ENCODE measurements at places on chromosomes 5 and 9.

DNA sequence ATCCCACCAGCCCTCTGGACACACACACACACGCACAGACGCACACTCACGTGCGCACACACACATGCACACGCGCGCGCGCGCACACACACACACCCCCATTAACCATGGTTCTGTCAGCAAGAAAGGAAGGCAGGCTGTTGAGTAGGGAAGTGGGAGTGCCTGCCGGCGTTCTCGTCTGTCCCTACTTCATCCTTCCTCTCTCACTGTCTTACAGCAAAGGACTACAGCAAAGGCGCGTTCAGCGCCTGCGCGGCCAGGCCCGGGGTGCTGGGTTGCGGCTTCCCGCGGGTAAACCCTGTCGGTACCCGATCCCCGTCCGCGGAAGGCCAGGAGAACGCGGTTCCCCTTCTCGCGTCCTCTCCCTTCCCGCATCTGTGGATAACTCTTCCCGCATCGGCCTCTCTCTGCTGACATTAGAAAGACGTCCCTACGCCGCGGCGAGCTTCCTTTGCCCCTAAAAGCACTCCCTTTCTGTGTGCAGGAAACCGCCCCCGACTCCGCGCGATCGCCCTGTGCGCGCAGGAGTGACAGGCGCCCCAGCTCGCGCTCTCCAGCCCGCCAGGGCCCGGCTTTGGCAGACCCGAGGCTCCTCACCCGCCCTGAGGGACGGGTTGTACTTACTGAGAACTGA, 219.2 kb downstream of the AGTPBP1 start:
- DNase-seq, result peak; percentile 80

DNA sequence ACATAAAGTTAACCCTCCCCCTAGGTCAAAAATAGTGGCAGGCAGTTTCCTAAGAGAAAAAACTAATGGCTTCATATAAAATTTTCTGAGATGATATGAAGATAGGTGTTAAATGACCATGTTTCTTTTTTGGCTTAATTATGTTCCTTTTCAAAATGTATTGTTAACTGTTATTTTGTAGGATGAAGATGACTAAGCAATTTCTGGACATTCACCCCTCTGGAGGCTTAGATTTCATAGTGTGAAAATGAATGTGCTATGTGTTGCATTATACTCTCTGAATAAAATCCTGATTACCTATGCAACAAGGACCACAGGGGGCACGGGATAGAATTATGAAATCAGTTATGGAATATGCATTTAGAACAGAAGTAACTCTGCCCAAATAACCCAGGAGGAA, 233.5 kb downstream of the MRPS30 start:
- no peak for DNase-seq

DNA sequence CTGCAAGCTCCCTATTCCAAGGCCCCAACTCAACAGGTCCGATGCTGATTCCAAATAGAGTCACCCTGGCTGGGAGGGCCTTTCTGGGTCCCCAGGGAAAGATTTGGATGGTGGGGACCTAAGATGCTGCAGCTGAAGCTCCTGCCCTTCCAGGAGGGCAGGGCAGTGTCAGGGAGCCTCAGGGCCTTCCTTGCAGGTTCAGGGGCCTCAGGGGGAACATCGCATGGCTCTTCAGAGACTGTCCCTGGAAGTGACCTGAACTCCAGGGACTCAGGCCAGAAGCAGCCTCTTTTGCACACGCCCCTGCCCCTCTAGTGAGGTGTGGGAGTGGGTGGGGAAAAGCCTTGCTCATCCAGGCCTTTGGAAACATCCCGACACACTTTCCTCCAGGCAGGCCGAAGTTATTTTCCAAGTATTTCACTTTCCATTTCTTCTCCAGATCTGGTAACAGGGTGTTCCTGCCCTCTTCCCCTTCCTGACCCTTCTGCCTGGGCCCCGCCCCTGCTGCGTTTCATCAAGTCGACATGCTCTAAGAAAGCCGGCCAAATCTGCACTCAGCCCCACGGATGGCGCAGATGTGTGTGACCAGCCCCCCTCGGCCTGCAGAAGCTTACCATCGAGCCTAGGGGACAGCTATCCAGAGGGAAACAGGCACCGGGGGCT, 159.5 kb downstream of the FGF18 start:
- peak; percentile 56 for DNase-seq

DNA sequence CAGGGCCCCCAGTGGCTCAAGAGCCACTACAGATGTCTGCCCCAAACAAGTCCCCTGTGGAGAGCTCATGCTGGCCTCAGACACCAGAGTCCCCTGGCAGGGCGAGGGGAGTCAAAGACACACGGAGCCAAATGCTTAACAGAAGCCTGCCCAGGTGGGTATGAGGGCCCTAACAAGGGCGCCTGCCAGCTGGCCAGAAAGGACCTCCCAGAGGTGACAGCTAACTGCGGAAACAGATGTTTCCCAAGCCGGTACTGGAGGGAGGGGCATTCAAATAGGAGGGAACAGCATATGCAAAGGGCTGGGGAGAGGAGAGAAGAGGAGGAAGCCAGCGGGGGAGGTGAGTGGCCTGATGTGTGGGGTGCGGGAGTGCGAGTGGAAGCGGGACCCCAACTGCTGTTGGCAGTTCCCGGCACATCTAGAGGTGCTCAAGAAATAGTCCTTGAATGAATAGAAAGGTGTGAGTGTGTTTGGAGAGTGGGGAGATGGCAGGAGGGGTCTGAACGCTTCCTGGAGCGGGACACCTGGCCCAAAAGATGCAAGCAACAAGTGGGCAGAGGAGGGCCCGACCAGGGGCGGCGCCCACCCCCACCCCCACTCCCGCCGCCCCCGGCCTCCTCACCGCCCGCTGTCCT, 824 bp downstream of the MXD3 start:
- DNase-seq, result peak; percentile 41

Data from right forelimb (tissue), 1 donor.